ENCODE measurements at places on chromosomes 7 and 10.

- DNase-seq: no peak
Measured at GRCh38 chr10:102267748-102268147, 22.4 kb downstream of the GBF1 start.

GRCh38 chr7:130476297-130477150, 15.4 kb upstream of the MEST start:
- DNase-seq: no peak

DNA sequence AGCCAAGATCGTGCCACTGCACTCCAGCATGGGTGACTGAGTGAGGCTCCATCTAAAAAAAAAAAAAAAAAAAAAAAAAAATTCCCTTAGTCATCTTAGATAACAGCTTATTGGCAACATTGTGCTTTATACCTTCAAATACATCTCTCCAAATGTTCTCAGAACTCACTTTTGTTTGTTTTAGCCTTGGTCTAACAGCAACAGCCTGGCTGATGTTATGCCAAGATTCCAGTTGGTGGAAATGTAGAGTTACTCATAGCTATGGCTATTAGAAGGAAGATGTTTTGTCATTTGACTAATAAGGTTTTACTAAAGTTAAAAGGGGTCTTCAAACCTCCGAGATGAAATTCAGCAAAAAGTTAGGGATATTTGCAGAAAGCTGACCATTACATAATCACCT, 481.4 kb downstream of the NEBL start:
- no peak for DNase-seq

GRCh38 chr10:105647354-105647753, 1006.3 kb downstream of the SORCS3 start:
- DNase-seq: no peak

DNA sequence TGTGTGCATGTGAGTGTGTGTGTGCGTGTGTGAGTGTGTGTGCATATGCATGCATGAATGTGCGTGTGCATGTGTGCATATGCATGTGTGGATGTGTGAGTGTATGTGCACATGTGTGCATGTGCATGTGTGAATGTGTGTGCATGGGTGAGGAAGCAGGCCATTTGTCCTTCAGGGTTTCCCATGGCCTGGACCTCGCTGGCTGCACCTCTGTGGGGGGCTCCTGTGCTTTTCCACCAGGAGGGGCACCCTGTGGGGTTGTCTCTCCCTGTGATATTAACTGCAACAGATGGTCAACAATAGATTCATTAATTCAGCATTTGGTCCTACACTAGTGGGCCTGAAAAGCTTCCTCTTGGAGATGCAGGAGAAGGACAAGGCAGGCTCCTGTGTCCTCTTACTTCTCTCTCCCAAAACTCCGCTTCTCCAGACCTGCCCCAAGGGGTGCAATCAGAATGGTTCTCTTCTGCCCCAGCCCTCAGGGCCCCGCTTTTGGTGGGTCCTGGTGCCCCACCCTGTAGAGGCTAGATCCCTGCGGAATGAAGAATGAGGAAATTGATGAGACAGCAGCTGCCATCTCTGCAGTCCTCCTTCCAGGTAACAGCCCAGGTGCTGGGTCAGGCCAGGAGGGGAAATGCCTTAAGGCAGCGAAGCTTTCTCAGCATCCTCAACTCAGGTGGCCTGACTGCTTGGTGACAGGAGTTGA, 41.5 kb upstream of the NUB1 start:
- no peak for DNase-seq

DNA sequence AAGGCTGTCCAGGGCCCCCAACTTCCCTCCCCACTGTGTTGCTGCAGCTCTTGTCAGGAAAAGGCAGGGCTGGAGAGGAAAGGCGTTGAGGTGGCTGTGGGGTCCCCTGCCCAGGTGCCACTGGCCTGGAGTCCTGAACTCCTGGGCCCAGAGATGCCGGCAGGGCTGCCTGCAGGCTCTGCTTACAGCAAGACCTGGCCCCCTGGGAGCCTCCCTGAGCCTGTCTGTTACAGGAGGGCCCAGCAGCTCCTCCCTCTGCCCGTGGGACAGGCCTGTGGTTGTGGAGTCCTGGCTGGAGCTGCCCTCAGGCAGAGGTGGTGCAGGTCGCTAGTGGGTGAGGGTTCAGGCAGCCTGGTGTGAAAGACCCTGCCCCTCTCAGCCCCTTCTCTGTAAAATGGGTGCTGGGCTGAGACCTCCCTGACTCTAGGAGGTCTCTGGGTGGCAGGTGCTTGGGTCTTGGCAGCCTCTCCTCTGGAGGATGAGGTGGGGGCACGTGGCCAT, 9.9 kb downstream of the ANTXRL start:
- no peak for DNase-seq

- no peak for DNase-seq
Measured at GRCh38 chr10:114396464-114396863, 7.8 kb downstream of the AFAP1L2 start.

GRCh38 chr7:138089080-138089901, 13.0 kb downstream of the AKR1D1 start:
- no peak for DNase-seq

GRCh38 chr10:86988520-86988919, 20.2 kb downstream of the ADIRF start:
- DNase-seq: no peak

DNA sequence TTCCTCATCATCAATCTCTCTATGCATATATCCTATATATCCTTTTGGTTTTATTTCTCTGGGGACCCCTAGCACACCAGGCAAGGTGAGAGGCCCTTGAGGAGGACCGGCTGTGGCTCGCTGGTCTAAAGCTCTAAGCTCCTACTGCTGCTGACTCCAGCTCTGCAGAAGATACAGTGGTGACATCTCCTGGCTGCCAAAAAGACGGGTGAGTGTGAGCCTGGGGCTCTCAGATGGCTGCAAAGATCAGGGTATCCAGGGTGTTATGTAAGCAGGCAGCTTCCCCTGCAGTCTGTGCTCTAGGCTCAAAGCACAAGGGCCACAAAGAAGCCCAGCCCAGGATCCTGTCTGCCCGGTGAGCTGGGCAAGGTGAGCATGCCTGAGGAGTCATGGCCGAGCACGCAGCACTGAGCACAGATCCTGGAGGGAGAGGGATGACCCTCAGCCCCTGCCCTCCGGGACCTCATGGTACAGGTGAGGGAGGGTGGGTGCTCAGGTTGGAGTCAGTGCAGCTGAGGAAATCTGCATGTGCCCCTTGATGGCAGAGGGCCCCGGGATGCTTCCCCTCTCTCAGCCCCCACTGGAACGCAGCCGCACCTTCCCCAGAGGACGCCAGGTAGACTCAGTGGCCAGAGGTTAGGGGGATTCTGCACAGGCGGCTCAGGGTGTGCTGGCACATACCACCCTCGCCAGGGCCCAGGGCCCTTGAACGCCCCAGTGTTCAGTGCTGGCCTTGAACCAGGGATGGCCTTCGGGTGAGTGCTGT, 95.4 kb upstream of the INSIG1 start:
- DNase-seq: no peak

DNA sequence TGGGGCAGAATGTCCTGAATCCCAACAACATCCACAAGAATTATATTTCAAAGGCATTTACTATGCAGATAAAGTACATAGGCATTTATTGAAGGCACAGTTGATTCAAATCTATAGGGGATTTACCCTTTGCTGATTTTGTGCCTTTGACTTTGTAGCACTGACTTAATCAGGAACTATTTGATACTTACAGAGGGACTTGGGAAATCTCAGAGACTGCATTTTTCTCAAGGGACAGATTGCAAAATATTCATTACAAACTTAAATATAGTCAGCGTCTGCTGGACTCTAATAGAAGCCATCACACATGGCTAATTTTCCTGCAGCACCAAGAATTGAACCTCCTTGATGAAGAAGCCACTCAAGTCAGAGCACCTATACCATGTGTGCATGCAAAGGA, 44.9 kb downstream of the FAS start:
- no peak for DNase-seq

GRCh38 chr7:148935451-148935850, 51.4 kb upstream of the EZH2 start:
- no peak for DNase-seq

DNA sequence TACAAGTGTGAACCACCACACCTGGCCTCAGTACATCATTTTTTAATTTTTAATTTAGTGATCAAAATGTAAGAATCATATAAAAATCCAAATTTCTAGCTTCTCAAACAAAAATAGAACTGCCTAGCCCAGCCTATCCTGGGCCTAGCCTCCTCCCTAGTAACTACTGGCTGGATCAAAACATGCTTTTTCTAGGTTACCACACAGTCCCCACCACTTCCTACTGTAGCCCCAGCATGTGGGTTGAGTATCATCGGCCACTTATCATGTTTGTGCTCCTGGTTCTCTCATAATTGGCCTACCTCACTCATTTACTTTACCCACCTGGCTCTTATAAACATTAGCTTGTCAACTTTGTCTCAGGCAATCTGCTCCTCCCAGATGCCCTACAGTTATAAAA, 52.9 kb downstream of the DNAJC12 start:
- no peak for DNase-seq

GRCh38 chr7:112407261-112407660, 43.0 kb upstream of the IFRD1 start:
- no peak for DNase-seq
